ENCODE measurements at places on chromosomes 1 and 21. TPM values are rescaled to one million over a fixed set of nuclear protein-coding genes. Genes with fewer than 3 reads are reported as not detected.

- no peak for DNase-seq
Observed at GRCh38 chr1:81230983-81231728, 569.6 kb upstream of the ADGRL2 start.

GRCh38 chr1:12549460-12550349 lies 68.3 kb downstream of the DHRS3 start:
- peak; percentile 62 for DNase-seq

DNA sequence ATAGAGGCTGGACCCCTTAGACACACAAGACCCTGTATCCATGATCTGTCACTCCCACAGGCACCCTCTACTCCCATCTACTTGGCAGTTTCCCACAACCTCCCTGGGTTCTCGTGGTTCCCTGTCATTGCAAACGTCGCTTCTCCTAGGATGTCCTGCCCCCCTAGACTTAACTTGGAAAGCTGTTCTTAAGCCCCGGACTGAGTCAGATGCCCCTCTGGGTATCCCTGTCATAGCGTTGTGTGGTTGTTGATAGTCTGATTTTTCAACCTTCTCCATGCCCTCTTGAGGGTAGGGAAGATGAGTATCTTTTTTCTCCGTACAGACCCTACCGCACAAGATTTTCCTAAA lies 11.8 kb downstream of the RCC1 start:
- DNase-seq: no peak

DNA sequence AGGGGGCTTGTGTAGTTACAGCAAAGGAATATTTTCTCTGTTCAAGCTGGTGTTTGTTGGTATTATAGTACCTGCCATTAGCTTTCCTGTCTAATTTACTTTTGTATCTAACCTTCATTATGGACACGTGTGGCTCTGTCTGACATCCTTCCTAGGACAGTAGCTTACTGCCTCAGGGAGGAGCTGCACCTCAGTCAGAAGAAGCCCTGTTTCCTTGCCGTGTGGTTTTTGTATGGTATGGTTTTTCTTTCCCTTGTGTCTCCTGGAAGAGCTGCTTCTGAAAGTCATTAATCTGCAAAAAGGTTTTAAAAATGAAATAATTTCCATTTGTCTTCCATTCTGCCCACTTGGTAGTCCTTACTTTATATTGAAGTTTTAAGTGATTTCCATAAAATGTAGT lies 17.4 kb upstream of the CRB1 start:
- DNase-seq: no peak

DNA sequence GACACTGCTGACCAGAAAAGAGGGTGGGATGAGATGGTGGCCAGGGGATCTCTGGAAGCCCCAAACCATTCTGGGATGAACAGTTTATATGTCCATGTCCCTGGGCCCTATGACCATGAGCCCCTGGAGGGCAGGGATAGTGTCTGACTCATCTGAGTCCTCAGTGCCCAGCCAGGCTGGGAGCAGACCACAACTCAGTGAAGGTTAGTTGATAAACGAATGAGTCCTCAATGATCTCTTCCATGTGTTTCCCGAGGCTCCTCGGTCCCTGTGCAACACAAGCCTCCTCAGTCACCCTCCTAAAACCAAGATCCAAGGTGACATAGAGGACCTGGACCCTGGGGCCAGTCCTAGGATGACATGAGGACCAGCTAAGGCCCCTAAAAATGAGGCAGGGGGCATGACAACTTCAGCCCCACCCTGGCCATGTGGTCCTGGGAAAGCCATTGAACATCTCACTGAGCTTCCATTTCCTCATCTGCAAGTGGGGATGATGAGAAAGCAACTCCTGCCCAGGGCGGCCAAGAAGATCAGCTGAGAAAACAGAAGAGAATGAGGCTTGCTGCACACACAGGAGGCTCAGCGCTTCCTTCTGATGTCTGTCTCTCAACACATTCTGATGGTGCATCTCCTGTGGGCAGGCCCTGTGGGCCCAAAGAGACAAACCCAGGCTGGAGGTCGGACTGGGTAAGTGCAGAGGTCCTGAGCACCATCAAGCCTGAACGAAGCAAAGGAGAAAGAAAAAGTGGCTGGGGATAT lies 86.3 kb downstream of the GLIS1 start:
- no peak for DNase-seq

- no peak for DNase-seq
Observed at GRCh38 chr1:228066891-228067654, 15.4 kb upstream of the ARF1 start.

DNA sequence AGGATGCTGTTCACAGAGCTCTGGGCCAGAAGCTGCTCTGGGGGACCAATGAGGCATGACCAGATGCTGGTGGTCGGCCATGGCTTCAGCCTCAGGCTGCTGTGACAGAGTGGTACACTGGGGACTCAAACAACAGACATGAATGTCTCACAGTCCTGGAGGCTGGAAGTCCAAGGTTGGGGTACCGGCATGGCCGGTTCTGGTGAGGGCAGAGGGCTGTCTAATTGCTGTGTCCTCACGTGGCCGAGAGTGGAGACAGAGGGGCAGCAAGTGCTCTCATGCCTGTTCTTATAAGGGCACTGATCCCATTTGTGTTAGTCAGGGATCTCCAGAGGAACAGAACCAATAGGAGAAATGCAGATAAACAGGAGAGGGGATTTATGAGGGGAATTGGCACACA lies 253.5 kb upstream of the C1orf174 start:
- no peak for DNase-seq

CFH gene
- 30.1 TPM for total RNA-seq

GRCh38 chr1:172646653-172647052 lies 12.2 kb upstream of the FASLG start:
- DNase-seq: no peak

GRCh38 chr1:58324558-58324957 lies 222.0 kb downstream of the OMA1 start:
- no peak for DNase-seq

ALPL gene
- total RNA-seq: 12.7 TPM

GRCh38 chr1:163361123-163361934 lies 39.6 kb downstream of the NUF2 start:
- no peak for DNase-seq

DNA sequence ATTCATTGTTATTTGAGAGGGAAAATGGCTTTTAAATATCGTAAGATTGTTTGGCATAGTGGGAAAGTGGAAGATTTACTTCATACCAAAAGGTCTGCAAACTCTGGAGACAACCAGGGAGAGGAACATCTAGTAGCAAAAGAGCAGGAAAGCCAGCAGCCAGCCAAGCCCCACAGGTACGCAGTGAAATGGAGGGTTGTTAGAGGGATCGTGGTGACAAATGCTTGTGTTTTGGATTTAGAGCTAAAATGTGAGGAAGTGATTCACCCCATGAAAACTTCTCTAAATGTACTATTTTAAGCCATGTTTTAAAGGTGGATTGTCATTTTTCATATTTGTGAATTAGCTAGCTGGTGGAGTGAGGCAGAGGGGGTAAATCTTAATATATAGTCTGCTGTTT lies 69.3 kb downstream of the RPS6KC1 start:
- DNase-seq: no peak
